ENCODE measurements at places on chromosomes 2 and 18.

DNA sequence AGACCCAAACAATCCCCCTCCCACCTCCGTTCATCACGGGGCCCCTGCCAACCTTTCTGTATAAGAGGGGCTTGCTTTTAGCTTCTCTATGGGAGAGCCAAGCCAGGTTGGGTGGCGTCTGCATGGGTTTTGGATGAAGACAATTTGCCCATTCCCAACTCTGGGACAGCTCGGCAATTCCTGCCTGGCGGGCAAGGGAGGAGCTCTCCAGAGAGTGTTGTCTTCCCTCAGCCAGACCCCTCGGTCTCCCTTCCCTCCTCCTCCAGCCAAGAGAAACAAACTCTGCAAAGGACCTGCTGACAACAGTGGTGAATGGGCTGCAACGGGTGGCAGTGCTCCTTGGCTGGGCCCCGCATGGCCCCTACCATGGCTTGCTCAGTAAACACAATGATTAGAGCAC is 267.2 kb upstream of the HDAC4 start:
- DNase-seq = no peak

GRCh38 chr2:199929262-199929661 is 18.2 kb downstream of the C2orf69 start:
- no peak for DNase-seq

DNA sequence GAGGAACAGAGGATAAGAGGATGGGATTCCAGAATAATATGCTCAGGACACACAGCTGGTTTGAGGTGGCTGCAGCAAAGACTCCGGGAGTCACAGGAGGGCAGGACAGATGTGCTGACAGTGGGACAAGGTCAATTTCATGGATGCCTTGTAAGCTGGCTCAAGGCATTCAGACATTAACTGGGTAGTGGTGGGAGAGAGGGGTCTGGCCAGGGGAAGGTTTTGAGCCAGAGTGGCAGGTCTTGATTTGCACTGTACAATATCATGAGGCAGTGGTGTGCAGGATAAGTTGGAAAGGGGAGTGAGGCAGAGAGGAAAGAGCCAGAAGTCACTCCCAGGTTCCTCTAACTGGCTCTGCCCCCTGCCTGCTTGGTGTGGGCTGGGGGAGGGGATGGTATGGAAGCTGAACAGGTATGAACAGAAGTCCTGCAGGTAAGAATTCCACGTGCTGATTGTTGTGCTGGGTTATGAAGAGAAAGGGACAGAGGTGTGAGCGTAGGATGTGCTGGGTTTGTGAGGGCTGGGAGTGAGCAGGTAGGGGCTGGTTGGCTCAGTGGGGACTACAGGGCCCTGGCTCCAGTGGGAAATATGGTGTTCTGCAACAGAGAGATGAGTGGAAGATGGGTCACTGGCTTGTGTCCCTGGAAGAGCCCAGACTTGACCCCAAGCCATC is 141.7 kb upstream of the COPS8 start:
- DNase-seq = no peak

DNA sequence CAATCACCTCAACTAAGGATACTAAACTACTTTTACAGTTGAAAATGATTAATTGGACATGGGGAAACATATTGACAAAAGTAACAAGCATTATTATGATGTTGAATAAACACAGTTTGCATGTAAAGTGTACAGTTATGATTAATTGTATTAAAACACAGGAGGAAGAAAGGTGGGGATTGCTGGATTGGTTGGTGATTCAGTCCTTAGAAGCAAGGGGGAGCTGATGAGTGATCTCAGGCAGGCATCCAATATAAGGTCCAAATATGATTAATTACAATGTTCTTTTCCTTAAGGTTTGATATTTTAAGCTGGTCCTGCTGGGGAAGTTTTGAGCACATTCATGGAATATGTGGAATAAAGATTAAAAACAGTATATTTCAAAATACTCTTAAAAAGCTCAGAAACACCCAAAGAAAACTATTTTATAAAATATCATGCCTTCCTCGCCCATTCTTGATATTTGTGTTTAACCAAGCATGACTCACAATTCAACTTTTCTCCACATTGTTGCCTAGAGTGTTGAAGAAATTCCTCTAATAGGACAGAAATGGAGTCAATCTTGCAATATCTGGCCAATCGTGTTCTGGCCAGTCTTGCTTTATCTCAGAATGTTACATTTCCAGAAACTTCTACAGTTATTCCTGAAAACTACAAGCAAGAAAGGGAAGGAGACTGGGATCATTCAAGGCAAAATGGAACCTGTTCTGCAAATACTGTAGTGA is 268.2 kb downstream of the RPIA start:
- DNase-seq = no peak

- DNase-seq = no peak
These were observed 148.8 kb downstream of the HRH4 start for GRCh38 chr18:24609254-24609653.

GRCh38 chr2:238425979-238426567 is 654 bp upstream of the ASB1 start:
- no peak for DNase-seq

DNA sequence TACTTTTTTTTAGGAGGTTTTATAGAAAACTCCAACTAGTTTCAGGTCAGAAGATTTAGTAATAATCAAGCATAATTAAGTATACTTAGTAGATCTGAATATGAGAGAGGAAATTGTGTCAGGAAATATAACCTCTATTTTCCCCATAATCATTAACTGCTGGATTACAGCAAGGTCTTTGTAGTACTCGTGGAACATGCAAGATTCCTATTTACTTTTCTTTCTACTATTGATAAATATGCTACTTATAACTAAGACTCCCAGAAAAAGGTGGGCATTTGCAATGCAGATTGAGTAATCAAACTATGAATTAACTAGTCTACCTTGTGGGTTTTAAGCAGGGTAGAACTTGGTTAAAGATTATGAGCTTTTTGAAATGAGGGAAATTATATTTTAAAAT is 570.1 kb downstream of the LRP1B start:
- no peak for DNase-seq

GRCh38 chr2:15623898-15624541 is 32.4 kb downstream of the DDX1 start:
- DNase-seq = no peak

DNA sequence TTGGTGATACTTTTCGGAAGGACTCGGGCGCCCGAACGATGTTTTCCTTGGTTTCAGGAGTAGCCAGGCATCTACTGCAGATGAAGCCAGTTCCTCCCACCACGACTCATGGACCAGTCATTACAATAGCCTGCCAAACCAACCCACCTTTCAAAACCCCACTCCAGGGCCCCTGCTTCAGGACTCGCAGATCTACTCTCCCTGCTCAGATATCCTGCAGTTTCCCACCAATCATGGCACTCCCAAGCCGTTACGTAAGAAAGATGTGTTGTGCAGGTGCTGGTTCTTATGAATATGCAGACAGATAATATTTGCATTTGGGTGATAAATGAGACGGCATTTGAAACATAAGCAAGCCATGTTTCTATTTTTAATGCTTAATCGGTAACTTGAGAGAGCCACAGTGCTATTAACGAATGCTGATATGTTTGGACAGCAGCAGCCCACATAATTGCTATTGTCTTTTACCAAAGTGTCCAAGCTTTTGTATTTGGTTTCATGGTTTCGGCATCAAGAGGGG is 3.5 kb upstream of the CYS1 start:
- DNase-seq = no peak

DNA sequence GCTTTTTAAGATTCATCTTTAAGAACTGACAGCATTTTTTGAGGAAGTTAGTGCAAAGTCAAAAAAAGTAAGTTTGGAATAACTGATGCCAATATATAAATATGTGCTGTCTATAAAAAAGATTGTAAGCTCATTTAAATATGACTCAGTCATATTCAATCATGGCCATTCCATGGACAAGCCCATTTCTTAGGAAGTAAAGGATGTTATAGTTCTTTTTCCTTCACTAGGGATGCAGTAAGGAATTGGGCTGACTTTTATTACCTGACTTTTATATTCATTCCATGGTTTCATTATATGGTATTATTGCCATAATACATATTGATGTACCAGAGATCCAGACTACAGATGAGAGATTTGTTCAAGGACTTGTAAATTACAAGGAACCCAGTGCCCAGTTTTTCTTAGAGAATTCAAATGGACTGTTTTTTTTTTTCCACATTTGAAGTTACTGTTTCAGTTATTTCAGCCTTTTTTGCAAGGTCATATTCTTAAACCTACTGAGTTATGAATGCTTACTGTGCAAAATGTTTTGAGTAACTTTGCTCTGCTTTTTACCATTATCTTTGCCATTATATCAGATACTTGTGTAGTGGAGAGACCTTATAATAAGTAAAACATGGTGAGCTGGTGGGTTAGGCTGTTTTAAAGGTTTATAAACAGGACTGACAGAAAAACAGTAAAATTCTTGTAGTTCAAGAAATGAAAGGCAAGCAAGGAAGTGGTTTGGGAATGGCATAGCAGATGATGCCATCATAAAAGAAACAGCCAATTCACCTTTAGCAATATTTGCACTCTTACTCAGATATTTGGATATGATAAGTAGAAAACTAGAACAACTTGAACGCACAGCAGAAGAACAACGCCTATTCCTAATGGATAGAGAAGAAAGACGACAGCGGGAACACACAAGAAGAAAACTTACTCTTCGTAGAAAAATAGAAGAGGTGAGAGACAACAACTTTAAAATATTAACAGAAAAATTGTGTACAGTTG is 7.6 kb downstream of the FSIP2 start:
- no peak for DNase-seq

- no peak for DNase-seq
These were observed 90.6 kb downstream of the MDH1 start for GRCh38 chr2:63679252-63679855.

GRCh38 chr2:67823726-67824125 is 239.1 kb downstream of the C1D start:
- no peak for DNase-seq

- DNase-seq = no peak
These were observed 13.1 kb downstream of the HS6ST1 start for GRCh38 chr2:128305555-128306080.

DNA sequence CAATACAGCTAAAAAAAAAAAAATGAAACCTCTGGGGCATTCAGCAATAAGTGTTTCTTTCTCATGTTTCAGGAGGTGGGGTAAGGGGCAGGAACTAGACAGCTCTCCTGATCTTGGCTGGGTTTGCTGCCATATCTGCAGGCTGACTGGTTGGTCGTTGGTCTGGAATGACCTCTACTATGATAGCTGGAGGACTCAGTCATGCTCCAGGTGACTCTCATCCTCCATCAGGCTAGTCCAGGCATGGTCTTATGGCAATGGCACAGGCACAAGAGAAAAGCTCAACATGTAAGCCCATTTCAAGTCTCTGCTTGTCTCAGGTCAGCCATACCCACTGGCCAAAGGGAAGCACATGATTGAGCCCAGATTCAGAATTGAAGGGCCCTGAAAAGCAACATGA is 9.5 kb upstream of the SLC1A4 start:
- DNase-seq = no peak

- no peak for DNase-seq
These were observed 19.8 kb downstream of the BIN1 start for GRCh38 chr2:127086990-127087790.

- no peak for DNase-seq
These were observed 157.8 kb downstream of the SMAD2 start for GRCh38 chr18:47772374-47773248.

DNA sequence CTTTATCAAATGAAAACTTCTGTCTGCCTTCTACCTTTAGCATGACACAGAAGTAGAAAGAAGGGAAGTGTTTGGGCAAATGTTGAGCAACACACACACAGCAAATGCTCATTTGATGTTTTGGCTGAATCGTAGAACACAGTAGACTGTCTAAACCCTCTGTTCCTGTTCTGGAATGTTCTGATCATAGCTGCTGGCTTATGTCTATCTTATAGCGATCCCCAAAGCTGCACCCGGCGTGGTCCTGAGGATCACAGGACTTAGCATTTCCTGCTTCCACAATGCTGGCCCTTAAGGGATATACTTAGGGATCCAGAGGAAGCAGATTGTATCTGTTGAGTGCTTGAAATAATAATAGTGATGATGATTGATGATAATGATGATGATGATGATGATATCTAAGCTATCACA is 15.2 kb downstream of the GNLY start:
- no peak for DNase-seq

DNA sequence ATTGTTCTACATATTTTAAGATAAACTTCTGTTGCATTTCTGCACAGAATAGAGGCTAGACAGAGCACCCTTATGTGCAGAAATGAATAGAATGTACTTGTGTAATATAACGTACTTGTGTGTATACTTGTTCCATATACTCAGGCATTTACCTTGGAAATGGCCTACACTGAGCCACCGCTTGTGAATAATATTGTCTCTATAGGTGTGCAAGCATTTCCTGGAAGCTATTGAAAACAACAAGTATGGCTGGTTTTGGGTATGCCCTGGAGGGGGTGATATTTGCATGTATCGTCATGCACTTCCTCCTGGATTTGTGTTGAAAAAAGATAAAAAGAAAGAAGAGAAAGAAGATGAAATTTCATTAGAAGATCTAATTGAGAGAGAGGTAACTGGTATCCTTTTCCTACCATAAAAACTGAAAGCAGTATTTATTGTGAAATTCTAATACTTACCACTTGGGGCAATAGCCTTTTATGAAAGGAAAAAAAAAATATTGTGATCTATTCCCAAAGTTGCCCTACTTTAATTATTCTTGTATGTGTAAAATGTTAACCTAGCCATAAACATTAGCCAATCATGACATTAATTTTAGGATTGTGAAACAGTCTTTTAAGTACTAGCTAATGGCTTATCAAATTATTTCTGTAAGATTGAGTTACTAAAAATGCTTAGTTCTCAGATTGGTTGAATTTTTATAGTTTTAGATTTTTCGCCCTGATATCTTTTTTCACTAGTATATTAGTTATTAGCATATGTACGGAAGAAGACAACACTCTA is 18.0 kb downstream of the ZC3H15 start:
- no peak for DNase-seq

Data from cortex of kidney (tissue), 1 donor.